CD4-positive, alpha-beta T cell treated with Interleukin-15 for 1 hour (primary cell): ENCODE measurements at places on chromosomes 5 and 9.
A peak's percentile ranks its signal among the peaks of the same experiment; 100 is the strongest.

GRCh38 chr5:17860660-17861315, 226.5 kb downstream of the TAF11L14 start:
- DNase-seq, result no peak

- DNase-seq, result no peak
Observed at GRCh38 chr9:28805197-28805596, 1231.9 kb upstream of the C9orf72 start.

- no peak for DNase-seq
Observed at GRCh38 chr5:171537923-171538537, 118.6 kb downstream of the FGF18 start.

- no peak for DNase-seq
Observed at GRCh38 chr9:18379073-18379811, 94.7 kb upstream of the ADAMTSL1 start.

- no peak for DNase-seq
Observed at GRCh38 chr9:108296056-108296455, 559.7 kb downstream of the ACTL7B start.

DNA sequence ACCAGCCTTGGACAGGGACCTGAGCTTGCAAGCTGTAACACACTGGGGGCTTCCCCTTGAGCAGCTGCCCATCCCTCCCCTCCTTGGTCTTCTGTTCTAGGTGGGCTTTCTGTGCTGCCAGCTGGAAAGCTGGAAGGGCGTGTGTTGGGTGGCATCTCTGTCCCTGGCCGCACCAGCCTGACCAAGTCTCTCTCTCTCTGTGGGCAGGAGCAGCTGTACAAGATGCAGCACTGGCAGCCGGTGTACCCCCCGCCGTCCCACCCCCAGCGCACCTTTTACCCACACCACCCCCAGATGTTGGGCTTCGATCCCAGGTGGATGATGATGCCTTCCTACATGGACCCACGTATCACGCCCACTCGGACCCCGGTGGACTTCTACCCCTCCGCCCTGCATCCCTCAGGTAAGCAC, 32.1 kb upstream of the POMT1 start:
- no peak for DNase-seq

DNA sequence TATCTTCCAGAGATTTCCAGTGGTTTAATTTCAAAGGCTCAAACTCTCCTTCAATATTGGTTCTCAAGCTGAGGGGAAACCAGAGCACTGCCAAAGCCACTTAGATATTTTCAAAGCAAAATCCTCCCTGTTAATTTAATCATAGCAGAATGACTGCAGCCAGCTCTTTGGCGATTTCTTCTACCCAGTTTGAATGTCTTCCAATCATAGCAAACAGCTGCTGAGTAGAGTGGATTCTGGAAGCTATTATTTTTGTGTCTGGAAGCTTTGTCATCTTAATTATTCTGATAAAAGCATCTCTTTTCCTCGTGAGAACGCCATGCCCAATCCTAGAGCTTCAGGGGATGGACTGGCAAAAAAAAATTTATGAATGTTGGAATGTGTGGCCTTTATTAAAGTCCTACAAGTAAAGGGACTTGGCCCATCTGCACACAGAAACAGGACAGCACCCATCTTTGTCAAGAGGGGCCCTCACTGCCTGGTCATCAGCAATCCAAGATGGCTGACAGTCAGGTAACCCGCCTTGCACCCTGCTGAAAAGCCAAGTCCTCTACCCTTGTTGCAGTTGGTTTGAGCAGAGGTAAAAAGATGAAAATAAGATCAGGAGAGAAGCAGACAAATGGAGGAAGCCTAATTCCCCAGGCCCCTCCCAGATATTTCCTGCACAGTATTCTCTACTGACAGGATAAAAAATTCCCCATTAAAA, 125.1 kb downstream of the SUSD1 start:
- no peak for DNase-seq

DNA sequence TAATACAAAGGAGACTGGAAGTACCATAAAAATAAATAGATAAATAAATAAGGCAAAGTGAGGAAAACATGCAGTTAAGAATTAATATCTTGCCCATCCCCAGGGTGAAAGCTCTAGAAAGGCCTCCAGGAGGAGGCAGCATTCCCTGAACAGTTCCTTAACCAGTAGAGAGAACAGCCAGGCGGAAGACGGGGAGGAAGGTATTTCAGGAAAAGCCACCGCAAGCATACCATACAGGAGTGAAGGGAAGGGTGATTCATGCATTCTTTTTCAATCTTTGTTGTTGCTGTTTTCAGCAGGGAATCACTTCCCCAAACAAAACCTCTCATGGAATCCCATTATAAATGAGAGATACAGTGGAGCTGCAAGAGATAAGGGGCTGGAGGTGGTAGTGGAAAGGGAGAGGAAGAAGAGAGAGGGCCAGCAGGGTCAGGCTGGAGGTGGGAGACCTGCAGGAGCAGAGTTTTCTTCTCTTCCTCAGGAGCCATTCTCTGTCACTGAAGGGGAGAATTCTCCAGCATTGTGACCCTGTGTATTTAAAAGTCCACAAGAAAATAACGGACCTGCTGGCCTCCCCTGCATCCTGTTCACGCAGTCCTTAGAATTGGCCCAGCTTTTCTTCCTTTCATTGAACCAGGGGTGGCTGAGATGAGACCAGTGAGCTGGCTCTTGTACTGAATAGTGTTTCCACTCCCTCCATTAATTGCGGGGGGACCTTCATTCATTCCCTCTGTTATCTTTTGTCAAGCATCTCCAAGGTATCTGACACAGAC, 255.9 kb downstream of the FAM114A2 start:
- no peak for DNase-seq

- DNase-seq, result peak; percentile 56
Observed at GRCh38 chr9:136373300-136374182, at the start of gene CARD9. CARD9 (minus strand) TSS chr9:136373669; CDS start chr9:136372078, 1,591 bp downstream.

DNA sequence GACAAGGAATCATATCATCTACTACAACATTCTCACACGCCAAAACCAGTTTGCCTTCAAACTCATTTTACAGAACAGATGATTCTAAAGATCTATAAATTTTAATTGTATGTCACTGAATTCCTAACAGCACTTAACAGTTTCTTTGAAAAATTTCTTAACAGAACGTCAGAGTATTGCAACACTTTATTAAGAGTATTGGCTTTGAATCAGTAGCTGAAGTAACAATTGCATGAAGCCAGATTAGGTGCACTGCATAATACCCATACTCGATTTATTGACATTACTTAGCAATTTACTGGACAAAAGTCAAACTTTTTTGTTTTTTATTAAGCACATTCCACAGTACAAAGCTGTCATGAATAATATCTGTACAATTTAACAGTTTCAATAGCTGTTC, 75.8 kb downstream of the SMIM23 start:
- DNase-seq, result no peak
